ENCODE measurements at places on chromosomes 2 and 18.

- DNase-seq, result no peak
- no peaks in the 10 kb centered on the region for H3K27me3 ChIP-seq
- H3K4me3 ChIP-seq, result no peak overlapping the region
- no peak overlapping the region for H3K27ac ChIP-seq
Measured at GRCh38 chr2:39483534-39483933, 46.4 kb upstream of the MAP4K3 start.

DNA sequence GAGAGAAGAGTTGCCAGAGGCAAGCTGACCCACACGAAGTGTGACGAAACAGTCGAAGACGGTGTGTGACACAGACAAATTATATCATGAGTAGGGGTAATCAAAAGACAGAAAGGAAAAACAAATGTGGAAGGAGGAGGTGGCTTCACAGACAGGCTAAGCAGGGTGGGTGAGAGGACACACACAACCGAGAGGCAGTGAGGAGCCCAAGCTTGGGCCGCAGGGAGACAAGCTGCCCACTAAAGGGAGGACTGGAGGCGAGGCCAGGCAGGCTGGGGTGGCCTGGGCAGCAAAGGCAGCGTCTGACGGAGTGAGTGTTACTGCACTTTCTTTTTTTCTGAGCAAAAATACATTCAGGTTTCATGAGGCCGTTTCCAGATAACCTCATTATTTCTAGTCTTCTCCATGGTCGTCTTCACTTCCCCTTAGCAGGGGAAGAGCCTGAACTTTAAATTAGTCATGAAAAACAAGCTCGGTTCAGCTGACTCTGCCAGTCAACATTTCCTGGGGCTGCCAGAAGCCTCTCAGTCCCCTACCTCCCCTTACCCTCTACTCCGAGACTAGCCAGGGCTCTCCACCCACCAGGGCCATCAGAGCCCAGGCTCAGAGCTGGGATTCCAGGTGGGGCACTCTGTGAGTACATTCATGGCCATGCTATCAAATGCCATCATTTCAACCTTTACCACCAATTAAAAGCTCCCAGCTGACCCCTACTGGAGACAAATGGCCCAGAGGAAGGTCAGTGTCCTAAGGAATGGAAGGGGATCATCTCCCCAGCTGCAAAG lies 13.8 kb upstream of the ZFP36L2 start:
- H3K36me3 ChIP-seq, result peaks cover 9% of the 10 kb centered on the region
- no peaks in the 10 kb centered on the region for H3K27me3 ChIP-seq
- no peak overlapping the region for H3K4me3 ChIP-seq

GRCh38 chr18:39835303-39836030 lies 2119.6 kb upstream of the PIK3C3 start:
- no peaks in the 10 kb centered on the region for H3K36me3 ChIP-seq
- no peak overlapping the region for H3K4me3 ChIP-seq
- H3K27ac ChIP-seq, result no peak overlapping the region
- H3K4me1 ChIP-seq, result peaks cover 19% of the 10 kb centered on the region
- no peak for DNase-seq

DNA sequence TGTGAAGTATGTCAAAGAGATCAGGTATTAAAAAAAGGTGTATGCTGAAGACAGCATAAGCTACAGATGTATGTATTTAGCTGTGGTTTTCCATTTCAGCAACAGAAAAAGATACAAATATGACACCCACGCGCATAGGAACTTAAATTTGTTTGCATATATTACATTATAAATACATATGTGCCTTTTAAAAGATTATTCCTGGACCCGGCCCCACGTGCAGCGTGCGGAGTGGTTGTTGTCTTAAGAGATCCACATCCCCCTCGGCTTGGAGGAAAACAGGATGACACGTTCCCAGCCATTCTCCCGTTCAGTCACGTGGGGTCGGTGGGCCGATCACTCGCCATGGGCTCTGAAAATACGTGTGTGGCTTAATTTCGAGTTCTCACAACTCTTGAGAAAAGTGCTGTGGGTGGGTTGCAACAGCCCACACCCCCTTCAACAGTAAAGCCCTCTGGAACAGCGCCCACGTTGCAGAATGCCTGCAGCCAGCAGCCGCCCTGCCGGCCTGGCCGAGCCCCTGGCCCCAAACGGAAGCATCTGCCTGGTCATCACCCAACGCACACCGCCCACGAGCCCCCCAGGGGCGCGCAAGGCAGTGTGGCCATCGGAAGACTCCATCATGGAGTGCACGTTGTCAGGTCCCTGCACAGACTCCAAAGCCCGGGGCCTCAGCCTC lies 18.6 kb upstream of the KCNG2 start:
- H3K4me1 ChIP-seq, result no peaks in the 10 kb centered on the region
- H3K27ac ChIP-seq, result no peak overlapping the region
- no peak for DNase-seq
- H3K36me3 ChIP-seq, result no peaks in the 10 kb centered on the region
- peaks cover 25% of the 10 kb centered on the region for H3K27me3 ChIP-seq
- no peak overlapping the region for H3K4me3 ChIP-seq

GRCh38 chr2:88220718-88221117 lies 50.6 kb downstream of the THNSL2 start:
- DNase-seq, result no peak
- no peak overlapping the region for H3K4me3 ChIP-seq
- H3K4me1 ChIP-seq, result no peaks in the 10 kb centered on the region
- H3K36me3 ChIP-seq, result no peaks in the 10 kb centered on the region

GRCh38 chr2:43832457-43832856 lies 6.2 kb downstream of the ABCG5 start:
- no peaks in the 10 kb centered on the region for H3K4me1 ChIP-seq
- no peaks in the 10 kb centered on the region for H3K36me3 ChIP-seq
- no peak overlapping the region for H3K4me3 ChIP-seq
- H3K27me3 ChIP-seq, result no peaks in the 10 kb centered on the region
- no peak overlapping the region for H3K27ac ChIP-seq
- DNase-seq, result no peak

DNA sequence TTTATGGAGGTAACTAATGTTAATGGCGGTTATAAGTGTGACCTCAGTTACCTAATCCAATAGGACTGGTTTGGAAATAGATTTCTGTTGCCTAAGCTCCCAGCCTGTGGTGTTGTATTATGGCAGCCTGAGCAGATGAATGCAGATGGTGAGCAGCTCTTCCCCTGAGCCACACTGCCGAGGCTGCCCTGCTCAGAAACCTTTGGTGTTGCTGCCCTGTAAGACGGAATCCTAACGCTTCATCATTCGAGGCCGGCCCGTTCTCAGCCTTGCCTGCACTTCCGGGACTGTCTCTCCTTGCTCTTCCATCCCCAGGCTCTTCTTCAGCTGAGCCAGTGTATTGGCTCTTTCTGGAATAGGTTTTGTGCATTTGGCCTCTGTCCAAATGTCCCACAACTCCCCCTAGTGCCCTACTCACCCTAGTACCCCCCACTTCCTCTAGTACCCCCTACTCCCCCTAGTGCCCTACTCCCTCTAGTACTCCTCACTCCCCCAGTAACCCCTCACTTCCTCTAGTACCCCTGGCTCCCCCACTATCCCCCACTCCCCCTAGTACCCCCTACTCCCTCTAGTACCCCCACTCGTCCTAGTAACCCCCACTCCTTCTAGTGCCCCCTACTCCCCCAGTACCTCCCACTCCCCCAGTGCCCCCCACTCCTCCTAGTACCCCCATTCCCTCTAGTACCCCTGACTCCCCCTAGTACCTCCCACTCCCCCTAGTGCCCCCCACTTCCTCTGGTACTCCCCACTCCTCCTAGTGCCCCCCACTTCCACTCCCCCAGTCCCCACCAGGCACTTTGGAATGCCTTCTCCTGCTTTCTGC lies 106.0 kb upstream of the TAF1B start:
- H3K36me3 ChIP-seq, result no peaks in the 10 kb centered on the region
- DNase-seq, result no peak
- H3K4me3 ChIP-seq, result no peak overlapping the region
- H3K4me1 ChIP-seq, result no peaks in the 10 kb centered on the region

DNA sequence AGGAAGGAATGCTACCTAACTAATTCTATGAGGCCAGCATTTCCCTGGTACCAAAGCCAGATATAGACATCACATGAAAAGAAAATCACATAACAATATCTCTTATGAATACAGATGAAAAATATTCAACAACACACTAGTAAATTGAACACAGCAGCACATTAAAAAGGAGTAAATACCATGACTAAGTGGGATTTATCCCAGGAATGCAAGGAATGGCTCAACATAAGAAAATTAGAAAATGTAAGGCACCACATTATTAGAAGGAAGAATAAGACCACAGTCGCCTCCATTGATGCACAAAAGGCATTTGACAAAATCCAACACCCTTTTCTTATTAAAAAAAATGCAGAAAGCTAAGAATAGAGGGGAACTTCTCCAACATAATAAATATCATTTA lies 133.9 kb downstream of the TTC32 start:
- H3K27me3 ChIP-seq, result peaks cover 5% of the 10 kb centered on the region
- DNase-seq, result no peak

GRCh38 chr2:25251422-25252273 lies 83.3 kb upstream of the POMC start:
- H3K4me3 ChIP-seq, result peak overlapping the region; percentile 94
- H3K4me1 ChIP-seq, result peaks cover 47% of the 10 kb centered on the region
- H3K27me3 ChIP-seq, result no peaks in the 10 kb centered on the region
- peaks cover 17% of the 10 kb centered on the region for H3K36me3 ChIP-seq

GRCh38 chr2:105180491-105180972 lies 61.0 kb upstream of the GPR45 start:
- H3K4me3 ChIP-seq, result no peak overlapping the region
- no peaks in the 10 kb centered on the region for H3K4me1 ChIP-seq
- H3K36me3 ChIP-seq, result no peaks in the 10 kb centered on the region
- H3K27me3 ChIP-seq, result peaks cover 46% of the 10 kb centered on the region
- DNase-seq, result no peak

GRCh38 chr2:161077367-161078210 lies 82.6 kb upstream of the TANK start:
- H3K27ac ChIP-seq, result no peak overlapping the region
- H3K4me3 ChIP-seq, result no peak overlapping the region
- H3K27me3 ChIP-seq, result no peaks in the 10 kb centered on the region
- peaks cover 8% of the 10 kb centered on the region for H3K4me1 ChIP-seq

GRCh38 chr18:65751155-65752085 lies 608 bp downstream of the CDH7 start:
- H3K36me3 ChIP-seq, result no peaks in the 10 kb centered on the region
- peaks cover 38% of the 10 kb centered on the region for H3K27me3 ChIP-seq
- DNase-seq, result peak; percentile 31
- no peak overlapping the region for H3K27ac ChIP-seq
- peaks cover 42% of the 10 kb centered on the region for H3K4me1 ChIP-seq

DNA sequence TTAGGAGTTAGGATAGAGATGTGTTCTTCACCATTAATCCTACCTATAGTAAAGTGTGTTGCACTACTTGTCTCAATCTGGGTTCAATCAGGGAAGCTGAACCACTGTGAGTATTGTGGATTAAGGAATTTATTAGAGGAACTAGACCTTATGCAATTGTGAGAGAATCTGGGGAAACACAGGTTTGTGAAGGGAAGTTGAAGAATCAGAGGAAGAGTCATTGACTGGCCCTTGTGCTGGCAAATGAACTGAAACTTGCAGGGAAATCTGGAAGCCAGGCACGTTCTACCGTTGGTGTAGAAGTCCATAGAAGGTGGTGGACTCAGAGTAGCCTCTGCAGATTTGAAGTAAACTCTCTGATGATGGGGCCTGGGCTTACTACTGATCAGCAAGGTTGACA lies 44.7 kb upstream of the HK2 start:
- peaks cover 11% of the 10 kb centered on the region for H3K36me3 ChIP-seq
- peaks cover 2% of the 10 kb centered on the region for H3K27me3 ChIP-seq
- H3K4me1 ChIP-seq, result no peaks in the 10 kb centered on the region
- no peak overlapping the region for H3K4me3 ChIP-seq

DNA sequence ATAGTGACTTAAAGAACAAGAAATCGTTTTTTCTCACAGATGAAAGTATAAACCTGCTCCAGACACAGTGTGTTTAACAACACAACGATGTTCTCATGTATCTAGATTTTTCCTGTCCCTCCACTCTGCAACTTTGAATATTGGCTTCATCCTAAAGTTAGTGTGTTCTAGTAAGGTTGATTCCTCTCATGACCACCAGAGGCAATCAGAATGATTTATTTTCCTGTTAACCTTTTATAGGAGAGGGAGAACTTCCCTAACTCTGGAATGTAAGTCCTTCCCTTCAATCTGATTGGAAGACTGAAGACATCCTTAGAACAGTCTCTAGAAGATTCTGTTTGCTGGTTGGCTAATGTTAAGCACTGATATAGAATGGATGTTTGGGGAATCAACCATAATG lies 41.0 kb upstream of the TAF4B start:
- no peak overlapping the region for H3K27ac ChIP-seq
- no peaks in the 10 kb centered on the region for H3K36me3 ChIP-seq
- H3K27me3 ChIP-seq, result no peaks in the 10 kb centered on the region
- no peaks in the 10 kb centered on the region for H3K4me1 ChIP-seq

GRCh38 chr2:197077336-197077735 lies 150.8 kb upstream of the PGAP1 start:
- no peak overlapping the region for H3K4me3 ChIP-seq
- no peak for DNase-seq
- H3K27ac ChIP-seq, result no peak overlapping the region
- H3K36me3 ChIP-seq, result peaks cover 7% of the 10 kb centered on the region

DNA sequence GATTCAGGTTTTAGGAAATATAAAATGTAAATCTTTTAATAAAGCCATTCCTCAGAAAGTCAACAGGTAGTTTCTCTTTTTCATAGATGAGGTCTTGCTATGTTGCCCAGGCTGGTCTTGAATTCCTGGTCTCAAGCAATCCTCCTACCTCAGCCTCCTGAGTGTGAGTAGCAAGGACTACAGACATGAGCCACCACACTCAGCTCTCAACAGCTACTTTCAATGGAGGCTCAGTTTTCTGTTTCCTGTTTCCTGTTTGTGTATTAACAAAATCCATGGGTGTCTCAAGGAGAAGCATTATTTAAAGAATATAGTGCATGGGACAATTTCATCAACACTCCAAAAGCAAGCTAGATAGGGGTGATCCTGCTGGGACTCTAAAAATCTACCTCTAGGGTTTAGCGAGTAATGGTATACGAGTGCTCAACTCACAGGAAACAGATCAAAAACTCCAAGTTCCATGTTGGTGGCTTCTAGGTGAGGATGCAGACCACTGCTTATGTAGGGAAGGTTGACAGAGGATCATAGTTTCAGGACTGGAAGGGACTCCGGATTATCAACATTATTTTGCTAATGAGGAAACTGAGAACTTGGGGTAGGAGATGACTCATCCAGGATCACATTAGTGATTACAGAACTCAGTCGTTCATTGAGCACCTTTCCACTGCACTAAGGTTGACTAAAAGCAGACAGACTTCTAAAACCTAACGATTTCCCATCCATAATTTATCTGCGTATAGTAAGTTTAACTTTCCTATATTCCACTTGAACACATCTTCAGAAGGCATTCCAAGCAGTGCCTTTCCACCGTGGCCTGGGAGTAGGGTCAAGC lies 61.7 kb upstream of the WIPF1 start:
- no peaks in the 10 kb centered on the region for H3K4me1 ChIP-seq
- no peak overlapping the region for H3K27ac ChIP-seq
- H3K36me3 ChIP-seq, result peaks cover 26% of the 10 kb centered on the region
- DNase-seq, result no peak
- H3K27me3 ChIP-seq, result no peaks in the 10 kb centered on the region
- no peak overlapping the region for H3K4me3 ChIP-seq

All from neural crest cell (in vitro differentiated cells).